Ammon's horn (tissue), 1 donor: ENCODE measurements at places on chromosomes 1 and 21.

- DNase-seq, result no peak
These were observed 252.6 kb downstream of the LTN1 start for GRCh38 chr21:28740125-28740524.

DNA sequence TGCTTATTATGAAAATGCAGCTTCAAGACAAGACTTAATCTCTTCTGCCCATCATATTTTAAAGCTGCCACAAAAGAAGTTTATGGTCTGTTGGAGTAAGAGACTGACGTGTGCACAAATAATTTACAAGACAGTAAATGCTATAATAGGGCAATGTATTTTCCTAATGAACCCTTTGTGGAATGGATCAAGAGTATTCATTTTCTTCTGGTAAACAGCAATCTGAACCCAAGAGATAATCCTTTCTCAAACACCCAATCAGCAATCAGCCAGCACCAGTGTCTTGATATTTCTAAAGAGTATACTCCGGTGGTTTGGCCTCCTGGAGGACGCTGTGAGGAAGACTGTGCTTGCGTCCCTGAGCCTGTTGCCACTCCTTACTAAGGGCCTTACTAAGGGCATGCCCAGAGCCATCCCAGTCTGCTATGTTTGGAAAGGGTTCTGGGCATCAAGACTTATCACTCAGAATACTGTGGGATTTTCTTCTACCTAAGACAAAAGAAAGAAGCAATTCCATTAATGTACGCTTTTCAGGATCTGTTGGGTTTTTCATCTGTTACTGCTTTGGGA is 48.8 kb upstream of the LRRC8D start:
- no peak for DNase-seq

DNA sequence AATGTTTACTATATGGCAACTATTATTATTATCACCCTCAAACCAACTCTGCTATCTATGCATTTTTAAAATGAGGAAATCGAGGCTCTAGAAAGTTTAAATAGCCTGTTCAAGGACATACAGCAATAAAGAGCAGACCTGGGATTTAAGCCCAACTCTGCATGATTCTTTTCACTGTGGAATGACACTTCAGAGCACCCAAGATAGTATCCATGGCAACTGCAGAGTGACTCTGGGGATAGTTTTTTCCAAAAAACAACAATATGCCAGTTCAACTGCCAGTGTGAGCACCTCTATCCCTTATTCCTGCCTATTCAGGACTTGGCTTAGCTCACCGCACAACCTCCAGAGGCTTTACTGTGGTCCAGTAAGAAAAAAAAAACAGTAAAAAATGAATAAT is 293.9 kb downstream of the BRINP2 start:
- no peak for DNase-seq

DNA sequence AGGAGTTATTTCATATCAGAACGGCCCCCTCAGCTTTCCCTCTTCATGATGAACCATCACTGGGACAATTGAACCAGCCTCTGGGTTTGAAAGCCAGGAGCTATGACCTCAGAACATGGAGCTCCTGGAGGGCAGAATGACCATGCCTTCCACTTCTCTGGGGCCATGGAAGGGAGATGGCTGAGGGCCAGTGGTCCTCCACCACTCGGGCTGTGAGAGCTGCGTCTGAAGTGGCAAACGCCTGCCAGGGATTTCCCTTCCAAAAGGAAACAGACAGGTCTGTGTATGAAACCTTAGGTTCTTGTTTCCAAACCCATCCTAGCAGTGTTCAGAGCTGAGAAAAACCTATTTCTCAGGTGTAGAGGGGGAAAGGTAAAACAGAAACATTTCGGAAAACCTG is 22.5 kb downstream of the PKP1 start:
- DNase-seq, result no peak

GRCh38 chr1:15259622-15260007 is 12.6 kb downstream of the FHAD1 start:
- no peak for DNase-seq

DNA sequence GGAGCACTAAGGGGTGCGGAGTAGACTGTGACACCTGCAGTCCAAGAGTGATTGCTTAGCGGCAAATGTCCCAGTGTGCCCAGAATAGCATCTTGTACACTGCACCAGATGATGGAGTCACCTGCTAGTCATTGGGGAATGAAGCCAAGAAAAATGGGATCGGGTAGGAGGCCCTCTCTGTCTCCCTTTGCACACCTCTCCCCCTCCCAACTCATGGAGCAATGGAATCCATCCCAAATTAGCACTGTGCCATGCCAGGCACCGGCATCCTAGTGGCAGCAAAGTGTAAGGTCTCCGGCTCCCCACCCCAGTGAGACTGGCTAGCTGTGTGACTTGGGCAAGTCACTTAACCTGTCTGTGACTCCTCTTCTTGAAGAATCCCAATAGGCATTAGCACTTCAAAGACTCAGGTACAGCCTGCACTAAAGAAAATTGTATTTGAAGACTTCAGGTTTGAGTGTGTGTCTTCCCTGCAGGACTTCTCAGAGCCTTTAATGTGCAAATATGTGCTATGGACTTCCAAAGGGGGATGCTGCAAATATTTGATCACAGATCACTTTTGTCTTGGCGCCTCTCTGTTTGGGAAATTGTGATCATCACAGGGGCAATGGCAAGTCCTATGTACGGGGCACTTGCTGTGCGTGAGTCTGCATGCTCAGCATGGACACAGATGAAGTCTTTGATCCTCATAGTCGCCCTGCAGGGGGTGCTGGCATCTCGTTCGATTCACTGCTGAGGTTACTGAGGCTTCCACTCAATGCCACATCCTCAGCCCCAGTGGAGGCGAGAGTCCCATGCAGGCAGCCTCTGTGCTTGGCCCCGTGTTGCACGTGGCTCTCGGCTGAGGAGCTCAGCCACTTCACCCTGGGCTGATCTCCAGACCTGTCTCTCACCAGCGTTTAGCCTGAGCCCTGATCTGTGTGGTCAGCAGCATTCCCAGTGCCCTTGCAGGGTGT is 272.9 kb upstream of the C1orf174 start:
- DNase-seq, result peak; percentile 58

- DNase-seq, result no peak
These were observed 521.1 kb downstream of the ADGRL2 start for GRCh38 chr1:82321794-82322193.
